Activated CD4-positive, alpha-beta T cell treated with anti-CD3 and anti-CD28 coated beads, Interleukin-2, amount 10 ng/mL, durations not matched to agents 24 days and 14 days (primary cell): ENCODE measurements at places on chromosomes 3 and 15.

GRCh38 chr15:89749951-89750559 is 994 bp downstream of the MESP1 start:
- peaks cover 2% of the 10 kb centered on the region for H3K4me1 ChIP-seq
- H3K27me3 ChIP-seq: peaks cover 35% of the 10 kb centered on the region
- DNase-seq: peak; percentile 66
- H3K36me3 ChIP-seq: no peaks in the 10 kb centered on the region
- peak overlapping the region; percentile 34 for H3K27ac ChIP-seq
- H3K4me3 ChIP-seq: peak overlapping the region; percentile 80

GRCh38 chr15:91925794-91926193 is 72.3 kb downstream of the SLCO3A1 start:
- no peak overlapping the region for H3K4me3 ChIP-seq
- peaks cover 25% of the 10 kb centered on the region for H3K4me1 ChIP-seq
- H3K36me3 ChIP-seq: peaks cover 2% of the 10 kb centered on the region
- no peak for DNase-seq
- no peak overlapping the region for H3K27ac ChIP-seq
- no peaks in the 10 kb centered on the region for H3K27me3 ChIP-seq

- no peaks in the 10 kb centered on the region for H3K4me1 ChIP-seq
- H3K4me3 ChIP-seq: no peak overlapping the region
- DNase-seq: no peak
- H3K36me3 ChIP-seq: no peaks in the 10 kb centered on the region
- H3K27ac ChIP-seq: no peak overlapping the region
- H3K27me3 ChIP-seq: no peaks in the 10 kb centered on the region
Measured at GRCh38 chr3:39727415-39727814, 82.0 kb upstream of the MYRIP start.

DNA sequence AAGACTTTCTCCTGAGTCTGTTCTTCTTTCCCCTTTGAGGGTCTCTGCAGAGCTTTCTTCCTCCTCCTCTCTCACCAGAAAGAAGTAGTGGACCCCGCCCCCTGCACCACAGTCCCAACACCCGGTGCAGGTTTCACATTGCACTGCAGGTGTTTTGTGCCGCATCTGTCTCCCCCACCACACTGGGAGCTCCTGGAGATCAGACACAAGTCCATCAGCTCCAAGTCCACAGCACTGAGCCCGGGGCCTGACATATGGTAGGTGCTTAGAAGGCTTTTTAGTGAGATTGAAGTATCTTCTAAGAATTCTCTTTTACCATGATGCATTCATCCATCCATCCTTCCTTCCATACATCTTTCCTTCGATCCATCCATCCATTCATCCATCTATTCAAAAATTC is 9.8 kb downstream of the STRA6 start:
- no peaks in the 10 kb centered on the region for H3K4me1 ChIP-seq
- no peaks in the 10 kb centered on the region for H3K36me3 ChIP-seq
- no peak overlapping the region for H3K4me3 ChIP-seq
- H3K27me3 ChIP-seq: no peaks in the 10 kb centered on the region
- DNase-seq: no peak

- H3K36me3 ChIP-seq: peaks cover 42% of the 10 kb centered on the region
- H3K4me1 ChIP-seq: peaks cover 44% of the 10 kb centered on the region
- no peak for DNase-seq
Measured at GRCh38 chr3:57559526-57559925, 3.5 kb downstream of the PDE12 start.

DNA sequence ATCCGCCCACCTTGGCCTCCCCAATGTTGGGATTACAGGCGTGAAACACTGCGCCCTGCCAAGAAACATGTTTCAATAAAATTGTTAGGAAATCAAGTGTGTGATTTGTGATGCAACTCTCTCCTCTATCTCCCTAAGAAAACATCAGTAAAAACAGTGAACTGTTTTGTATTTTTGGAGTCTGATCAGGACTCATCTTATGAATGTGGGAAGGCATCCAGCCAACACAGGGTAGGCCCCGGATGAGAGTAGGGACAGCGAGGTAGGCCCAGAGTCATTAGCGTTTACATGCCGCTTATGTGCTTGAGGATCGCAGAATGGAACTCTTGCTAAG is 884 bp upstream of the GLYCTK start:
- peaks cover 10% of the 10 kb centered on the region for H3K36me3 ChIP-seq
- peaks cover 37% of the 10 kb centered on the region for H3K4me1 ChIP-seq
- no peaks in the 10 kb centered on the region for H3K27me3 ChIP-seq
- peak overlapping the region; percentile 93 for H3K4me3 ChIP-seq

- peaks cover 10% of the 10 kb centered on the region for H3K27me3 ChIP-seq
- peaks cover 2% of the 10 kb centered on the region for H3K4me1 ChIP-seq
- no peak overlapping the region for H3K27ac ChIP-seq
- DNase-seq: no peak
Measured at GRCh38 chr3:138381950-138382715, 33.8 kb downstream of the MRAS start.

GRCh38 chr3:76040946-76041345 is 255.6 kb upstream of the ZNF717 start:
- H3K4me3 ChIP-seq: no peak overlapping the region
- no peaks in the 10 kb centered on the region for H3K4me1 ChIP-seq
- no peak for DNase-seq
- no peak overlapping the region for H3K27ac ChIP-seq
- H3K36me3 ChIP-seq: no peaks in the 10 kb centered on the region

GRCh38 chr3:186381424-186382216 is 19.6 kb upstream of the DGKG start:
- H3K4me1 ChIP-seq: peaks cover 6% of the 10 kb centered on the region
- DNase-seq: no peak
- no peaks in the 10 kb centered on the region for H3K36me3 ChIP-seq
- H3K27ac ChIP-seq: no peak overlapping the region

DNA sequence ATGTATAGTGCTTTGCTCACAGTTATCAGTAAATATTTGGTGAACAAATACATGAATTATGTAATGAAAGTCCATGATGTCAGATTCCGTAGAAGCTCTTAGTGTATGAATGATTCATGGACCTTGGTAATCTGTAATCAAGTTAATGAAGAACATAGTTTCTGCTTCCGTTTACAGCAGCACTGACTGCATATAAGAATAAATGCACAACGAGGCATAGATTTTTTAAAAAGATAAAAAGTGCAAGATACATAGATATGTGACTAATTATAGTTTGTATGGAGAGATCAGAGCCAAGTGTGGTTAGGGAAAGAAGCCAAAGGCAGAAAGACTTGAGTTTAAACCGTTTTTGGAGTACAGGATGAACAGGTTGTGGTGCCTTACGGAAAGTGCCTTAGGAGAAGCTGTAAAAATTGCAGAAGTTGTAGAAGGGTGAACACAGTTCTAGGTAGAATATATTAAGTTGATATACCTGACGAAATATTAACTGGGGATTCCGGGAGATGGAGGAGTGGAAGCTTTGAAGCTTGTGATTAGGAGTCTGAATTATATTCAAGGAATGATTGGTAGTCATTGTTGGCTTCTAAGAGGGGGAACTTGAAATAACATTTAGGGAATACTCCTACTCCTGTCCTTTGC is 293.1 kb downstream of the NLGN1 start:
- no peak overlapping the region for H3K27ac ChIP-seq
- H3K36me3 ChIP-seq: no peaks in the 10 kb centered on the region
- no peaks in the 10 kb centered on the region for H3K27me3 ChIP-seq
- no peak for DNase-seq

- H3K4me1 ChIP-seq: peaks cover 5% of the 10 kb centered on the region
- no peak overlapping the region for H3K27ac ChIP-seq
- peaks cover 10% of the 10 kb centered on the region for H3K36me3 ChIP-seq
Measured at GRCh38 chr15:45606413-45606812, 19.2 kb downstream of the BLOC1S6 start.

- no peaks in the 10 kb centered on the region for H3K27me3 ChIP-seq
- no peaks in the 10 kb centered on the region for H3K36me3 ChIP-seq
- no peaks in the 10 kb centered on the region for H3K4me1 ChIP-seq
- H3K4me3 ChIP-seq: no peak overlapping the region
- no peak for DNase-seq
- H3K27ac ChIP-seq: no peak overlapping the region
Measured at GRCh38 chr3:157888040-157888439, 218.2 kb downstream of the SHOX2 start.

GRCh38 chr15:36818260-36818659 is 238.8 kb downstream of the CDIN1 start:
- no peaks in the 10 kb centered on the region for H3K4me1 ChIP-seq
- H3K27ac ChIP-seq: no peak overlapping the region
- no peaks in the 10 kb centered on the region for H3K27me3 ChIP-seq
- H3K36me3 ChIP-seq: no peaks in the 10 kb centered on the region
- no peak overlapping the region for H3K4me3 ChIP-seq

DNA sequence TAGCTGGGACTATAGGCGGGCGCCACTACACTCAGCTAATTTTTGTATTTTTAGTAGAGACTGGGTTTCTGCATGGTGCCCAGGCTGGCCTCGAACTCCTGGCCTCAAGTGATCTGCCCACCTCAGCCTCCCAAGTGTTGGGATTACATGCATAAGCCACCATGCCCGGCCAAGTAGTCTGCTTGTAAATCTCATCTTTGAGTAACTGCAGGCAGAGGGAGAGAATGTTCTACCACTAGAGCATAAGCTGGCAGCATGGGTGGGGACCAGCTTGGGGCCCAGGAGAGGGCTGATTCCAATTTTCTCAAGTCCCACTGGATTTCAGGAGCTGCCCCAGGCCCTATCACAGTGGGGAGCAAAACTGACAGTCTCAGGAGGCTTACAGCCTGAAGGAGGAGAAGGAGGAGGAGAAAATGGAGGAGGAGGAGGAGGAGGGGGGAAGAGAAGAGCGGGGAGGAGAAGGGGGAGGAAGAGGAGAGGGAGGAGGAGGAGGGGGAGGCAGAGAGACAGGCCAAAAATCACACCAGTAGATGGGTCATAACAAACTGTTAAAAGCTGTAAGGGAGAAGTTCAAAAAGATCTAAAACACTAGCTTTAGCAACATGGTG is 229.1 kb upstream of the IGF1R start:
- peaks cover 7% of the 10 kb centered on the region for H3K4me1 ChIP-seq
- no peak overlapping the region for H3K4me3 ChIP-seq
- H3K27me3 ChIP-seq: peaks cover 26% of the 10 kb centered on the region
- H3K27ac ChIP-seq: no peak overlapping the region
- H3K36me3 ChIP-seq: no peaks in the 10 kb centered on the region

DNA sequence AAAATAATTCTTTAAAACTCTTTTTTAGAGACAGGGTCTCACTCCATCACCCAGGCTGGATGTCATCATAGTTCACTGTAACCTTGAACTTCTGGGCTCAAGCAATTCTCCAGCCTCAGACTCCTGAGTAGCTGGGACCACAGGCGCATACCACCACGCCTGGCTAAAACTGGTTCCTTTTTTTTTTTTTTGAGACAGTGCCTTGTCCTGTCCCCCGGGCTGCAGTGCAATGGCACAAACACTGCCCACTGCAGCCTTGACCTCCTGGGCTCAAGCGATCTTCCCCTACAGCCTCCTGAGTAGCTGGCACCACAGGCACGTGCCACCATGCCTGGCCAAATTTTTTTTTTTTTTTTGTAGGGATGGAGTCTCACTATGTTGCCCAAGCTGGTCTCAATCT is 23.7 kb upstream of the FURIN start:
- DNase-seq: no peak
- peak overlapping the region; percentile 52 for H3K4me3 ChIP-seq
- H3K27ac ChIP-seq: peak overlapping the region; percentile 89
- peaks cover 33% of the 10 kb centered on the region for H3K36me3 ChIP-seq
- no peaks in the 10 kb centered on the region for H3K27me3 ChIP-seq

GRCh38 chr15:74791667-74792066 is 9.8 kb downstream of the CSK start:
- H3K27me3 ChIP-seq: no peaks in the 10 kb centered on the region
- peak overlapping the region; percentile 83 for H3K27ac ChIP-seq
- DNase-seq: no peak
- peaks cover 47% of the 10 kb centered on the region for H3K36me3 ChIP-seq
- H3K4me1 ChIP-seq: peaks cover 80% of the 10 kb centered on the region

GRCh38 chr3:155202626-155203025 is 90.9 kb downstream of the STRIT1 start:
- H3K27ac ChIP-seq: no peak overlapping the region
- H3K27me3 ChIP-seq: no peaks in the 10 kb centered on the region
- H3K4me3 ChIP-seq: no peak overlapping the region
- H3K4me1 ChIP-seq: no peaks in the 10 kb centered on the region
- no peak for DNase-seq
- no peaks in the 10 kb centered on the region for H3K36me3 ChIP-seq

- H3K27me3 ChIP-seq: no peaks in the 10 kb centered on the region
- no peak overlapping the region for H3K27ac ChIP-seq
- no peaks in the 10 kb centered on the region for H3K4me1 ChIP-seq
- no peak overlapping the region for H3K4me3 ChIP-seq
Measured at GRCh38 chr3:61657689-61658088, 96.3 kb downstream of the PTPRG start.

DNA sequence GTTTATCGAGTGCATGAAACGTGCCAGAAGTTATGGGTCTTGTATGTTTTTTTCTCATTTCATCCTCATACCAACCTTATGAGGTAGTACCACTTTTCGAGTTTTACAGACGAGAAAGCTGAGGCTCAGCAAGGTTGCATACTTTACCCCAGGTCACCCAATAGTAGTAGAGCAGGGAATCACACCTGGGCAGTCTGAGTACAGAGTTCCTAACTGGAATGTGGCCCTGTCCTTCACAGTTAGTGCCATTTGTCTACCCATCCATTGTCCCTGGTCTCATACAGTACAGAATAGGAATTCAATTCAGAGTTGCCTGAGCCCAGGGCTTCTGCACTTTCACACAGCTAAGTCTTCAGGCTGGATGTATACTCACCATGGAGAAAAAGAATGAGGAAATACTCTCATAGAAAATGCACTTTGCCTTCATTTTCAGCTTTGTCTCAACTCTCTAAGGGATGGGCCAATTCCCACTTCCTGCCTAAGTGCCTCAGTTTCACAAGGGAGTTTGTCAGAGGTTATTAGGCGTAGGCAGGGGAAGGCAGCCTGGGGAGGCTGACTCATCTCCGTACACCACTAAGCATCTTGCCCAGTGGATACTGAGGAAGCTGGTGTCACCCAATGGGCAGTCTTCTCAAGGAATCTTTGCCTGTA is 93.2 kb downstream of the TMEM212 start:
- no peak for DNase-seq
- no peak overlapping the region for H3K4me3 ChIP-seq
- H3K27me3 ChIP-seq: peaks cover 10% of the 10 kb centered on the region
- H3K4me1 ChIP-seq: peaks cover 2% of the 10 kb centered on the region
- H3K27ac ChIP-seq: no peak overlapping the region

- peaks cover 7% of the 10 kb centered on the region for H3K4me1 ChIP-seq
- H3K27me3 ChIP-seq: peaks cover 85% of the 10 kb centered on the region
- H3K27ac ChIP-seq: no peak overlapping the region
- H3K4me3 ChIP-seq: no peak overlapping the region
Measured at GRCh38 chr15:52791776-52792175, 1.6 kb upstream of the ONECUT1 start.

GRCh38 chr3:12449889-12450682 is 34.2 kb upstream of the TSEN2 start:
- no peak overlapping the region for H3K27ac ChIP-seq
- H3K27me3 ChIP-seq: no peaks in the 10 kb centered on the region
- DNase-seq: no peak
- H3K4me3 ChIP-seq: no peak overlapping the region
- no peaks in the 10 kb centered on the region for H3K4me1 ChIP-seq

DNA sequence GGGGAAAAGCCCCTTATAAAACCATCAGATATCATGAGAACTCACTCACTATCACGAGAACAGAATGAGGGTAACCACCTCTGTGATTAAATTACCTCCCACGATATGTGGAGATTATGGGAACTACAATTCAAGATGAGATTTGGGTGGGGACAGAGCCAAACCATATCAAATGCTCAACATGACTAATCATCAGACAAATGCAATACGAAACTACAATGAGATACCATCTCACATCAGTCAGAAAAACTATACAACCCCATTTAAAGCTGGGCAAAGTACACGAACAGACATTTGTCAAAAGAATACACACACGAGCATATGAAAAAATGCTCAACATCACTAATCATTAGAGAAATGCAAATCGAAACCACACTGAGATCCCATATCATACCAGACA is 67.7 kb downstream of the SCAPER start:
- peaks cover 4% of the 10 kb centered on the region for H3K4me1 ChIP-seq
- H3K27me3 ChIP-seq: no peaks in the 10 kb centered on the region
- H3K27ac ChIP-seq: no peak overlapping the region
